ENCODE measurements at places on chromosomes 11 and 22.
A peak's percentile ranks its signal among the peaks of the same experiment; 100 is the strongest.

DNA sequence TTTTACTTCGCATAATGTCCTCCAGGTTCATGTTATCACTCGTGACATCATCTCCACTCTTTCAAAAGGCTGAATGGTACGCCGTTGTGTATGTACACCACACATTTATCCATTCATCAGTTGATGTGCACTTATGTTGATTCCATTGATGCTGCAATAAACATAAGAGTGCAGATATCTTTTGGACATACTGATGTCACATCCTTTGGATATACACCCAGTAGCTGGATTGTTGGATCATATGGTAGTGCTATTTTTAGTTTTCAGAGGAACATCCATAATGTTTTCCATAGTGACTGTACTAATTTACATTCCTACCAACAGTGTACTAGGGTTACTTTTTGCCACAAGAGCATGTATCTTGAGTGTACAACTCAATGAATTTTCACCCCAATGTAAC lies 25.0 kb upstream of the NELL1 start:
- no peak for DNase-seq

GRCh38 chr22:37276776-37277175 lies 5.5 kb upstream of the CYTH4 start:
- DNase-seq, result no peak

DNA sequence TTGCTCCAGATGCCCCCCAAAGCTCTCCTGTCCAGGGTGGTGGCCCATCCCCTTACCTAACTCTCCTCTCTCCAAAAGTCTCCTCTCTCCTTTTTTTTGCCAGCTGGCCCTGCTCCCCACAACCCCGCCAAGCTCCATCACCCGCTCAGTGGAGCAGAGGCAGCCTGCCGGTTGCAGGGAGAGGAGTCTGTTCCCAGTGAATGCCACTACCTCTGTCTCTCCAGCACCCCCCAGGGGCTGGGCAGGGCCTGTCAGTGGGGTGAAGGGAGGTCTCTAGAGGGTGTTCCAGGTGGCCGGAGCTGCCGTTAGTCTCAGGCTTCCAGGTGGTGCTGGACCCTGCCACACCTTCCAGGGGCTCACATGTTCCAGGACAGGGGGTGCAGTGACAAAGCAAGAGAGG lies 387.0 kb downstream of the CTTN start:
- DNase-seq, result no peak

- peak; percentile 29 for DNase-seq
Measured at GRCh38 chr22:46267431-46268279, at the start of gene TTC38. TSS of gene TTC38 (plus strand) at chr22:46268008. CDS start at chr22:46268040, 32 bp downstream.

- no peak for DNase-seq
Measured at GRCh38 chr22:36546932-36547331, 18.0 kb upstream of the EIF3D start.

DNA sequence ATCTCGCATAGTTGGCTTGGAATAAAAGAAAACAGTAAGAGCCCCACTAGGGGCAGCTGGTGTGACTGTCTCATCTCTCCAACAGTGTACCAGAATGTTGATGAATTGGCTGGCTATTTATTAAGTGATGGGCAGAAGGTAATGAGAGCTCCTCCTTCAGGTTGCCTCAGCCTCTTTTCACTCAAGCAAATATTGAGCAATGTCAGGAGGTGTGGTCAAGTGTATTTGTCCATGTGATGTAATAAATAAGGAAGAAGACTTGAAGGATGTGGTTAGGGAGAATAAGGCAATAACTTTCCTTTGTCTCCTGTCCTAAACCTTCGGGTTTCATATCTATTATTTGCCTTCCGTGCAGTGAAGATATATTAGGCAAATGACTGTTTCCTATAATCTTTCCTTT lies at the start of gene TCN1:
Gene TCN1 (minus strand): TSS at position 91 of the 400 bp plus-strand sequence. CDS start 17 bp downstream, at position 74.
- DNase-seq, result no peak

GRCh38 chr22:24810043-24810749 lies 4.2 kb downstream of the SGSM1 start:
- no peak for DNase-seq

GRCh38 chr11:74822170-74822569 lies 73.5 kb downstream of the RNF169 start:
- DNase-seq, result no peak

DNA sequence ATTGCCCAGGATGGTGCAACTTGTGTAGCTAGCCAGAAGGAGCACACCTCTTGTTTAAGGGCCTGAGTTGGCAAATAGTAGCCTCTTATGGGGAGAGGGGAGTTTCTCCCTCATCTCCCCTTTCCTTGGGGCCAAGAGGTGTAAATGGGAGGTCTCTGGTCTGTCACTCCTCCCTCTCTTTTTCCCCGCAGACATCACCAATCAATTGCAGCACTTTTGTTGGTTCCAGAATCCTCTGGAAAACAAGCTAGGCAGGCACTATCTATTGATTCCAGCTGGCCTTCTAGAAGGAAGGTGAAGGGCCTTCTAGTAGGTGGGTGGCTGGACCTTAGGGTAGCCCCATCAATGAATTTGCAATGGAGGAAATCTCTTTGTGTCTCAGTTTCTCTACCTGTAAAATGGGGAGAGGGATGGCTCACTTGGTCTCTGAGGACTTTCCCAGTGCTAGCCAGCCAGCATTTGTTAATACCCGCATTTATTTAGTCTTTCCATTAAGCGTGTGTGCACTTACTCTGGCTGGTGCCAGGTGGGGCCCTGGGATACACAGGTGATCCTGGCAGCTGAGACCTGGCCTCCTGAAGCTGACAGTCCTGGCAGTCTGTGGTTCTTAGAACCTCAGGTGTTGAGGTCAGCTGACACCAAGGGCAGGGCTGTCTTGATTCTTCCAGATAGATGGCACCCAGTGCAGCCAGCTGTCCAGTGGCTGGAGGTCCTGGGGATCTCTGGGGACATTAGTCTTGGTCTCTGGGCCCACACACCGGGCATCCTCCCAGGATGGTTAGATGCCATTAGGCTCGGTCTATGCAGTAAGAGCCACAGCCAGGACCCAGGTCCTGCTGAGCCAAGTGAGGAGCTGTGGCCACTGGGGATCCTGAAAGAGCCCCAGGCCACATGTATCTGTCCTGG lies 51.7 kb downstream of the TSPAN18 start:
- no peak for DNase-seq

DNA sequence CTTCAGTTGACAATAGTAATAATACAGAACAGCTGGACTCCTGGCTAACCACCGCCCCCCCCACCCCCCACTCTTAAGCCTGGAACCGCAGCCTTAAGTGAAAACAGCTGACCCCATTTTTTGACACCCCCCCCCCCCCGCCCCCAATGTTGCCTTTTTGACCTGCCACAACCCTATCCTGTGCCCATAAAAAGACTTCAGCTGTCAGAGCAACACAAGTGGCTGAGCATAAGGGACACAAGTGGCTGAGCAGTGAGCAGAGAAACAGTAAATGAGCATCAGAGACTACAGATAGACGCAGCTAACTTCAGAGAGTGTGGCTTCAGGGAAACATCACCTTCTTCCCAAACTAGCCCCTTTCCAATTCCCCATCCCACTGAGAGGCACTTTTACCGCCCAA lies 1493.8 kb downstream of the LRRC4C start:
- no peak for DNase-seq

DNA sequence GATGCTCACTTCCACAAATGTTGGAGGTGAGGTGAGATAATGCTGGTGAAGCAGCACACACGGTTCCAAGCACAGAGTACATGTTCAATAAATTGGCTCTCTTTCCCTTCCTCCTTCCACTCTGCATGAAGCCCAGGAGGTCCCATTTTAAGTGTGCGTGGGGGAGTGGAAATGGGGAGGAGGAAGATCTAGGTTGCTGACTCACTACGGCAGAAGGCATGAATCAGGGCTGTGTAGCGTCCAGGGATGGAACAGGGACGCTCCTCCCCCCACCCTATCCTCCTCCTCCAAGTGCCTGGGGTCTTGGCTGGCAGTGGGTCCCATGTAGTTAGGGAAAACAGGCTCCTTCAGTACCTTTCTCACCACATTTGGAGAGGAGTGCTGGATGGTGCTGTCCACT lies 44.2 kb downstream of the TRIM66 start:
- DNase-seq, result no peak

DNA sequence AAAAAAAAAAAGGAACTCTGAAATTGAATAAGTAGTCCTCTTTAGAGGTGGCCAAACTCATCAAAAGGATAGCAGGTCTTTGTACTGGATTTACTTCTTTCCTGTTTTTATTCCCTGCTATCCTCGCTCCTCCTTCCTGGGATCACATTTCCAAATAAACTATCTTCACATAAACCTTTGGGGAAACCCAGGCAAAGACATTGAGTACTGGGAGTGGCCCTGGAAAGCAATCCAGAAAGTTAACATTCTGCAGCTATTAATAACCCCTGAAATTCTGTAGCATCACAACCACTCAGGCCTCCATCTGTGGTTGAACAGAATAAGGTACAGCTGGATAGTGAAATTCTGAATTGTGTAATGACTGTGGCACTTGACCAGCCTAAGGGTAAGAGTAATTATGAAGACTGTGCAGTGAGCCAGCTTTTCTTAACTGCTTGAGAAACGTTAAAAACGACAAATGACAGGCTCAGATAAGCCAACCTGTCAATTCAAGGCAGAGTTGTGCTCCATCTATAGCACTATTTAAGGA lies 58.8 kb downstream of the ISX start:
- DNase-seq, result no peak

DNA sequence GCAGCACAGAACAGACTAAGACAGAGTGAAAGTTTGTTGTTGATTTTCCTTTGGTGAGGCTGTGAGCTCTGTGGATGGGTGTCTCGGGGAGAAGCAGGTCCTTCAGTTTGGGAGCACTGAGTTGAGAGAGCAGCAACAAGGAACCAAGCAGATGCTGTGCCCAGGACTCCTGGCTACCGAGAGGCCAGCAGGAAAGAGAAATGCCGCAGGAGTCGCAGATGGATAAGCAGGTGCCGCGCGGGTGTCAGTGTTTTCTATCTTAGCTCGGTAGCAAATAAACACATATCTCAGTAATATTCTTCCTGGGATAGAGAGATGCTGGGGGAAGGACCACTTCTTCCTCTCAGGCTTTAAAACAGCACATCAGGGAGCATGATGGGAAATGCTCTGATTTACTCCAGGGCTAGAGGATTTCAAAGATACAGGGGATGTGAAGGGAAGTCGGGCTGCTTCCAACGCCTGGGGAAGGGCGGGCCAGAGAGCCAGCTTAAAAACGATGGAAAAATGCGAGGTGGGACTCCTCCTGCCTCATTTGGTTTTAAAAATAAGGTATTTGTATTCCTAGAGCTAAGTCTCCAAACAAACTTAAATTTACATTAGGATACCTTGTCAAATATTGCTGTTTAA lies 470.7 kb upstream of the B3GAT1 start:
- no peak for DNase-seq

Data from NCI-H510A treated with DMSO at 0.1 percent for 48 hours (cell line).